ENCODE measurements at places on chromosomes 5 and 9. TPM values are rescaled to one million over a fixed set of nuclear protein-coding genes. Genes with fewer than 3 reads are reported as not detected.

DNA sequence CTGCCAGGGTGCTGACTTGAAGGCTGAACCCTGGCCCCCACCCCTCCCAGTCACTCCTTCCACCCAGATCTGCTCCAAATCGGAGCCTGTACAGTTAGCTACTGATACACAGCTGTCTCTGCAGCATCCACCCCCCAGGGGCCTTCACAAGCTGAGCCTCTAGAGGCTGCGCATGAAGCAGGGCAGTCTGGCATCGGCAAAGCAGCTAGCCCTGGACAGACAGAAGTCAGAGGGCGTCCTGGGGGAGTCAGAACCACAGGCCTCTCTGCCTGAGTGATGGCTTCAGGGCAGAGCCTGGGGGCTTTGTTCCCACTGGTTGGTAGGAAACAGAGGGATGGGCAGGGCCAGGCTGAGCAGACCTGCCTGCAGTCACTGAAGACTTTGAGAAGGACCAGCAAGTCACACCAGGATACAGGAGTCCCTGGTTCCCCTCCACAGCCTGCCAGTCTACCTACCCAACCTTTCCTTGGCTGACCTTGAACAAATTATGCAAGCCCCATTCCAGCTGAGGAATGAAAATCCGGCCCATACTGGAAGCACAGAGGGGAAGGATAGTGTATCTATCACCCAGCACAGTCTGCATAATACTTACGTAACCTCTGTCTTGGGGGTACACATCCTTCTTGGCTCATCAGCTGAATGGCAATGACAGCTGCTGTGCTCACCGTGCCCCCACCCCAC lies 8.8 kb downstream of the VDAC1 start:
- DNase-seq, result no peak

GRCh38 chr9:115759426-115759825 lies 394.2 kb upstream of the PAPPA start:
- no peak for DNase-seq

- DNase-seq, result no peak
Observed at GRCh38 chr9:135329571-135330306, 149.8 kb upstream of the PPP1R26 start.

GRCh38 chr9:115983366-115983765 lies 170.2 kb upstream of the PAPPA start:
- DNase-seq, result no peak

GPR150 gene
- under 0.01 TPM for total RNA-seq

GRCh38 chr5:14347522-14347921 lies 204.4 kb downstream of the TRIO start:
- peak; percentile 32 for DNase-seq

RXFP3 gene
- not detected for total RNA-seq

DNA sequence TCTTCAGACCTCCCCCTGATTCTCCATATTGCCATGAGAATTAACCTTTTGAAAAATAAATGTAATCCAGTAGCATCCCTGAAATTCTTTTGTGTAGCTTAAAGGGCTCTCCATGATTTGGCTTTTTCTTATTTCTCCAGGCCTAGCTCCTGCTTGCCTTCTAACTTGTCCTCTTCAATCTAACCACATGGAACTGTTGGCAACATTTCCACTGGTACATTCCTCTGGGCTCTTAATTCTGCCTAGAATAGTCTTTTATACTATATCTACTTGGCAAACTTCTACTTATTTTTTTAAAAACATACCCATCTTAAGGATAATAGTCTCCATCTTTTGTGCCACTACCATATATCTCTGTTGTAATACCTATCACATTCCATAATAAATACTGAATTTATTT lies 54.1 kb downstream of the GNG10 start:
- peak; percentile 1 for DNase-seq

GRCh38 chr5:57650360-57651069 lies 167.9 kb upstream of the ACTBL2 start:
- DNase-seq, result peak; percentile 53

DNA sequence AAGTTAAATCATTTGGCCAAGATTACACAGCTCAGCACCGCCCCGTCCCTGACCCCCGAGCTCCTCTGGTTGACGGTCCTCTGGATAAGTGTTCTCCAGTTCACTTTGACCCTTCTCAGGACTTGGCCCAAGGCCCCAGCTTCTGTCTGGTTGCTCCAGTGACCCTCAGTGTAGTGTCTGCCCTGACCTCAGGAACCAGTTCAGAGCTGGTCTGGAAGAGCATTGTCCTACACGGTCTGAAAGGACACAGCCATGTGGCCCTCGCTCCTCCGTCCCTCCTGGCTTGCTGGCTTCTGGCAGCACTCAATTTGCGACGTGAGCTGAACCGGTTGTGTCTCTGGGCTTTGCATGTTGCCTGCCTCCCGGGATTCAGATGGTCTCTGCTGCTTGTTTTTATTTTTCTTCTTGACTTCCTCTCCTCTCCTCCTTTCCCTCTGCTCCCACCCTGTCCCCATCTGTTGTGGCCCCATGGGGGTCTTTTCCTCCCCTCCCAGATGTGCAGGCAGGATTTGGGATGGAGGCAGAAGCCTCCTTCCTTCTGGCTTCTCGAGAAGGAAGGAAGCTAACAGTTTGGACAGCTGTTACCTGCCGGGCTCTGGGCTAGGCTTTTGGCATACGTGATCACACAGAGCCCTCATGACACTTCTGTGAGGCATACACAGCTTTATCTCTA lies 72.0 kb downstream of the PPARGC1B start:
- no peak for DNase-seq

DNA sequence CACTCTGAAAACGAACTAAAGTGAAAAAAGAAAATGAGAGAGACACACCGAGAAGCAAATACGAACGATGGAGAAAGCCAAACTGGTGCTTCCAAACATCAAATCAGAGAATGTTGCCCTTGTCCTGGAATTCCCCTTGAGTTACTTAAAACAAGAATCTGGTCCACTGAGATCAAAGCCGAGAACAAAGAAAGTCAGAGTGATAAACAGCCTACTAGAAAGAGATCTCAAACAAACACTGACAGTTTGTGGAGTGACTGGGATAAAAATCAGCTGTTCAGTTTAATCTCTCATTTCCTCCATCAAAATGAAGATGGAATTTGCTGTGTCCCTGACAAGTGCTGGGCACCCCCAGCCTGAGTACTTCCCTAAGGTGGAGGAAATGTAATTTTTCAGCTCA lies 582.6 kb downstream of the NR2F1-AS1 start:
- DNase-seq, result peak; percentile 30

DNA sequence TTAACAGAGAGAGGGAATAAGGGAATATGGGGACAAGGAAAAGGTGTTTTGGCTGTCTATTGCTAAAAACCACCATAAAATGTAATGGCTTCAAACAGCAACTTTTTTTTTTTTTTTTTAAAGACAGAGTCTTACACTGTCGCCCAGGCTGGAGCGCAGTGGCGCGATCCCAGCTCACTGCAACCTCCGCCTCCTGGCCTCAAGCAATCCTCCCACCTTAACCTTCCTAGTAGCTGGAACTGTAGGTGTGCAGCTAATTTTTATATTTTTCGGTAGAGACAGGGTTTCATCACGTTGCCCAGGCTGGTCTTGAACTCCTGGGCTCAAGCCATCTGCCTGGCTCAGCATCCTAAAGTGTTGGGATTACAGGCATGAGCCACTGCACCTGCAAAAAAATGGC lies 4.3 kb upstream of the SPATA24 start:
- DNase-seq, result no peak

TNFSF15 gene
- total RNA-seq, result under 0.01 TPM

MEIKIN gene
- total RNA-seq, result not detected

GRCh38 chr5:102418531-102418930 lies 80.3 kb downstream of the SLCO6A1 start:
- no peak for DNase-seq

DNA sequence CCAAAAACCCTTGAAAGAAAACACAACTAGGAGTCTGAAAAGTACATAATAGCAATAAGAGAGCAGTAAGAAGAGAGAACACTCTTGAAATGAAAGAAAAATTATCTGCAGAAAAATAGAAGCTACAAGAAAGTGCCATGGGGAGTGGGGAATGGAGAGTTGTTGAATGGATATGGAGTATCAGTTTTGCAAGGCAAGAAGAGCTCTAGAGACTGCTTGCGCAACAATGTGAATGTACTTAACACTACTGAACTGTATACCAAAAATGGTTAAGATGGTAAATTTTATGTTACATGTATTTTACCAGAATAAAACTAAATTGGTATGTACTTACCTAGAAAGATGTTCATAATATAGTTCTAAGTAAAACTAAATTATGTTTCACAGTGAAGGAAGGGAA lies 54.8 kb upstream of the RASGRF2 start:
- no peak for DNase-seq

DNA sequence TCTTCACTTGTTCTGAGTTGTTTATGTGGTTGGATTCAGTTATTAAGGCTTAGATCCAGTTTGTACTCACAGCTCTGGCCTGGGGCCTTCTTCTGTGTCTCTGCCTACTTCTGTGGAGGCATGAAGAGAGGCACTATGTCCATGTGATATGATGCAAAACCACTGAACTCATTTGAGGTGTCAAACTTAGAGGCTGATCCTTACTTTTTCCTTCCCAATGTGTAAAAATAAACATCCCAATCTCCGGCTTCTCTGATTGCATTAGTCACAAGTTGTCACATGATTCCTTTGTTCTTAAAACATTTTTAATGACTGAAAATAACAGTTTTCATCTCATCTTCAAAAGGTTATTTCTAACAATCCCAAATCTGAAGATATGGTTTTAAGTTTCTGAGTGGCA lies 276.0 kb upstream of the RGMB start:
- no peak for DNase-seq

DNA sequence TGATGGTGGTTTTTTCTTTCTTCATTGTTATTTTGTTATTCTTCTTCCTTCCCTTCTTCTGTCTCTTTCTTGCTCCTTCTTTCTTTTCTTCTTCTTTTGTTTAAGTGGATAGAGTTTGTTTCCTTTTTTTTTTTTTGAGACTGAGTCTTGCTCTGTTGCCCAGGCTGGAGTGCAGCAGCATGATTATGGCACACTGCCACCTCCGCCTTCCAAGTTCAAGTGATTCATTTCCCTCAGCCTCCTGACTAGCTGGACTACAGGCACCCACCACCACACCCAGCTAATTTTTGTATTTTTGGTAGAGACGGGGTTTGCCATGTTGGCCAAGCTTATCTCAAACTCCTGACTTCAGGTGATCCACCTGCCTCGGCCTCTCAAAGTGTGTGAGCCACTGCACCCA lies 40.3 kb downstream of the JAK2 start:
- DNase-seq, result peak; percentile 2

GRCh38 chr5:116699332-116699731 lies 124.7 kb upstream of the SEMA6A start:
- DNase-seq, result no peak

- peak; percentile 77 for DNase-seq
Observed at GRCh38 chr5:32193591-32193990, 19.5 kb upstream of the GOLPH3 start.

GRCh38 chr5:95530416-95530815 lies 24.4 kb downstream of the SKIC3 start:
- DNase-seq, result peak; percentile 95

DNA sequence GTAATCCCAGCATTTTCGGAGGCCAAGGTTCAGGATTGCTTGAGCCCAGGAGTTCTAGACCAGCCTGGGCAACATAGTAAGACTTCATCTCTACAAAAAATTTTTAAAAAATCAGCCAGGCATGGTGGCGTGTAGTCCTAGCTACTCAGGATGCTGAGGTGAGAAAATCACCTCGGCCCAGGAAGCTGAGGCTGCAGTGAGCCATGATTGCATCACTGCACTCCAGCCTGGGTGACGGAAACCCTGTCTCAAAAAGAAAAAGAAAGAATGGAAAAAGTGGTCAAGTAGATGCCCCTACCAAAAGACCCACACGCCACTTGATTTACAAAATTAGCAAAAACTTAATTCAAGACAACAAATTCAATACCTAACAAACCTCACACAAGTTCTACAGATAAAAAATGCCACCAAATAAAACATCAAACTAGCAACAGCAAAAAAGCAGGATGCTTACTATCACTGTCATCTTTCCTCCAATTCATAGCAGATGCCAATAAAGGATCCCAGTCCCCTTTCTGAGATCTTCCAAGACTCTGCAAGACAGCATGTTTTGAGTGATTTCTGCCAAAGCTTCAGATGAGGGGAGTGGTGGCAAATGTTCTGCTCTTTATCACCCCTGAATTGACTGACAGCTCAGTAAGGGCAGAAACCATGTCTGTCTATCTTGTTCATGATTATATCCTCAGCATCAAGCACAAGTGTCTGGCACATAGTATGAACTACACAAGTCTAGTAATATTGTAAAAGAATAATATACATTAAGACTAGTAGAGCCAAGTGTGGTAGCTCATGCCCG lies 34.2 kb upstream of the TESK1 start:
- no peak for DNase-seq

DNA sequence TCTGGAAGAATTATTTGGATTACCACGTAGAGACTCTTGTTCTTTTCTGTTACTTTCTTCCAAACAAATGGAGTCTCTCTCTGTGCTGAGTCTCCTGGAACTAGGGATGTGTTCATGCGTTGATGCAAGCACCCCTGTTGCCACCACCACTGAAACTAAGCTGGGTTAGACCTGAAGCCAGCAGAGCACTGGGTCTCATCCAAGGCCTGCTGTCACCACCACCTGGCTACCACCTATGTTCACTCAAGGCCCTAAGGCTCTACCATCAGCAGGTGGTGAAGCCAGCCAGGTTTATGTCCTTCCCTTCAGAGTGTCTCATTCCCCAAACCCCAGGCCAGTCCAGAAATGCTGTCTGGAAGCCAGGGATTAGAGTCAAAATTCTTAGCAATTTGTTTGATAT lies 13.3 kb downstream of the RIC1 start:
- DNase-seq, result no peak

HSPA9 gene
- 456 TPM for total RNA-seq

ANKRD18B gene
- total RNA-seq, result 13.4 TPM

GRCh38 chr5:108884736-108885135 lies 137.0 kb downstream of the FER start:
- peak; percentile 68 for DNase-seq

- peak; percentile 75 for DNase-seq
Observed at GRCh38 chr5:140317859-140318258, 15.0 kb upstream of the PFDN1 start.

CCDC171 gene
- 2.5 TPM for total RNA-seq

DNA sequence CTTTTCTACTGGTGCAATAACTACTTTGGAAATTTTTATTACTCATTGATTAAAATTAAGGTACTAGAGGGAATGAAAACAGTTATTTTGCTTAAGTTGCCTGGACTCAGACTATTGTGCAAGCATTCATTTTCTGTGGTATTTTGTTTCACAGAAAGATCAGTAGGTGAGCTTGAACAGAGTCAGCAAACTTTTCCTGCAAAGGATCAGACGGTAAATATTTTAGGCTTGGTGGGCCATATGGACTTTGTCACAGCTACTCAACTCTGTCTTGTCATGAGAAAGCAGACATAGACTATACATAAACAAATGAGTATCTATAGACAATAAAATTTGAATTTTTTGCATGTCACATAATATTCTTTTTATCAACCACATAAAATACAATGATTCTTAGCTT lies 1036.4 kb downstream of the NR2F1-AS1 start:
- DNase-seq, result peak; percentile 82

ACOT12 gene
- not detected for total RNA-seq

Measured in IMR-90 (cell line).